ENCODE measurements at places on chromosomes 1 and 21.

- peak; percentile 84 for DNase-seq
These were observed 10.8 kb upstream of the FAAP20 start for GRCh38 chr1:2205191-2205952.

- no peak for DNase-seq
These were observed 97.3 kb downstream of the SLC35F3 start for GRCh38 chr1:234001817-234002216.

- DNase-seq = no peak
These were observed 22.1 kb downstream of the EIF2D start for GRCh38 chr1:206590025-206590758.

DNA sequence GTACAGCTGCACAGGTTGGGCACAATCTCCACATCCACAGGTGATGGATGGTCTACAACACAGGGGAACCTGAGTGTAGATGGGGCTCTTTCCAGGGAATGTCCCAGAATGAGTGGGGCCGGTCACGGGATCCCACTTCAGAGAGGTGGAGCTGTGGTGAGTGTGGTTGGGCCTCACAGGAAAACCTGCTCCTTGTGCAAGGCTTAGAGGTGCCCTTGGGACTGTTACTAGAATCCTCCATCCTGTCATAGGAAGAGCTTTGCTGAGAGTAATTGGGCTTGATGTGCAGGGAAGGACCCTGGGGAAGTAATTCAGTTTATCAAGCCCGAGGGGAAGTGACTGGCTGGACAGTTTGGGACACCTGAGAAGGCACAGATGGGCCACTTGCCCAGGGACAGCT is 137.9 kb downstream of the ZSCAN20 start:
- DNase-seq = no peak

GRCh38 chr1:116538544-116538943 is 32.3 kb downstream of the CD58 start:
- no peak for DNase-seq

DNA sequence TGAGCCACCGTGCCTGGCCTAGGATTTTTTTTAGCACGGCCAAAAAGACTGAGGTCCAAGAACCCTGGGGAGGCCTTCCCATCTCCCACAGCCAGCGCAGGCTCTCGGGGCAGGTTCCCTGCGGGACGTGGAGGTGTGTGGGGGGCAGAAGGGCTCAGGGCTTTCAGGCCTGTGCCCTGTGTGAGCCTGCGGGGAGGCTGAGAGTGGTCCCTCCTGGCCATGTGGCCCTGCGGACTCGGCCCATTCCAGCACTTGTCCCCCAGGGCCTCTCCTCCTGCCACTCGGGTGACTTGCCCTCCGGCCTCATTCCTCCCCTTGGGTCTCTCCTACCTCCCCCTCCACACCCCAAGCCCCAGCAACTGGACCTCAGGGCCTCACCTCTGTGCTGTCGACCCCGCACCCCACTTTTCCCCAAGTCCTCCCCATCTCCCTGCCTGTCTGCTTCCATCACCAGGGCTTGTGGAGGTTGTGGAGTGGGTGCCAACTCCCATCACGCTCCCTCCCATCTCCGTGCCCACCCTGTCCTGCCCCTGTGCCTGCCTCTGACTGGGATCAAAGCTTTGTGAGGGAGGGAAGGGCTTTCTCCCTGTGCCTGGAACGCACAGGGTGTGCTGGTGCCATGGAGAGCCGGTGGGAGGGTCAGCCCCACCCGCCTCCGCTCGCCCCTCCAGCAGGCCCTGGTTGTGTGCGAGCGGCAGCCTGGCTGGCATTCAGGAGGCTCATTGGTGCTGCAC is 32.2 kb upstream of the DIP2A start:
- no peak for DNase-seq

Data from fibroblast of skin of left quadriceps (primary cell).